Stimulated activated CD4-positive, alpha-beta T cell treated with anti-CD3 and anti-CD28 coated beads, TNF-alpha, amount 100 ng/mL, for 4 hours (primary cell): ENCODE measurements at places on chromosomes 1 and 21.

GRCh38 chr21:41954654-41955499, 1.1 kb upstream of the C2CD2 start:
- no peak for DNase-seq

DNA sequence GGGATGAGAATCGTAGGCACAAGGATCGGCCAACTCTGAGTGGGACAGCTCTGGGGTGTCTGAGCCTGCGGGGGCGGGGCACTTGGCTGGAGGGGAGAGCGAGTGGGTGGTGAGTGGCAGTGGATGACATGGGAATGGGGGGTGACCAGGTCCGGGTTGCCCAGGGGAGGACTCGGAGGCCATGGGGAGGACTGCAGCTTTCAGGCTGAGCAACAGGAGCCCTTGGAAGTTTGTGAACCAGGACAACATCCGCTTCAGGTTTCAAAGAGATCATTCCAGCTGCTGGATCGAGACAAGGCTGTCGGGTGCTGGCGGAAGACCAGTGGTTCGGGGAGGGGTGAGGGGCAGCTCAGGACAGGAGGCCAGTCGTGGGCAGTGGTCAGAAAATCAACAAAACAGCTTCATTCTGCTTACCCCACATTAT, 124.4 kb upstream of the IRF2BP2 start:
- DNase-seq, result no peak

DNA sequence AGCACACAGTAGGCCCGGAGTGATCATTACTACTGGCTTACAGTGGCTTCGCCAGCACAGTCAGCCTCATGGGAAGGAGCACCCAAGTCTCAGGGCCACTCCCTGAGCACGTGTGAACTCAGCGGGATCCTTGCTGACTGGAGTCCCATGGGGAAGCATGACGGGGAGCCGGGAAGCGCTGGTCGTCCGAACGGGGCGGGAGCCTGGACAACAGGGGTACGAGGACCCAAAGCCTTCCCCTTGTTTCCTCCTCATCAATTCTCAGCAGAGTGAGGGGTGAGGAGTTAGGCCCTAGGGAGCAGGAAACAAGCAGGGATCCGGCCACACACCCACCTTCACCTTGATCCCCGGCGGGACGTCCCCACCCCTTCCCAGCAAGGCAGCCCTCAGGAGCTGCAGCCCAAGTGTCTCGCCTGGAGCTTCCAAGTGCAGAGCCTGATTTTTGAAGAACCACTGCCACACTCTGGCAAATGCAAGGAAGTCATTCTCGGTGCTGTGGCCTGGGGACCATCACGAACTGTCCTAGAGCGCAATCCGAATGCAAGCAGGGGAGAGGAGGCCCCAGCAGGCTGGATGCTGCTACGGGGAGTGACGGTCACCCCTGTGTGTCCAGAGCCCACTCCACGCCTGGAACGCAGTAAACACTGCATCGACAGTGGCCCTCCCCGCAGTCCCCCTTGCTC, 35.5 kb downstream of the TOMM20 start:
- no peak for DNase-seq

DNA sequence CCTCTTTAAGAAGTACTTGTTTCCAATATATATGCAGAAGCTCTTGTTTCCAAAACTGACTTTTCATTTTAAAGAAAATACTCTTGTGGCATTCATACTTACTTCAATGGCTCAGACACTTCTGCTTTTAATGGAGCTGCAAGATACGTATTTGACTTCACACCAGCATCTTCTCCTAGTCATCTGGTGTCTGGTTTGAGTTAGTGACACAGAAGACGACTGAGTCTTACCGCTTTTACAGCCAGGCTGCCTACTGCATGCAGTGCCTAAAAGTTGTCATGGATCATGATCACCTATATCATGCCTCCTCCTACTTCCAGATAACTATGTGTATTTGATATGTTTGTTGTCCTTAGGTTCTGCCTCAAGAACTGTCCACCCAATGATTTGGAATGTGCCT, 185.9 kb downstream of the TPR start:
- no peak for DNase-seq

DNA sequence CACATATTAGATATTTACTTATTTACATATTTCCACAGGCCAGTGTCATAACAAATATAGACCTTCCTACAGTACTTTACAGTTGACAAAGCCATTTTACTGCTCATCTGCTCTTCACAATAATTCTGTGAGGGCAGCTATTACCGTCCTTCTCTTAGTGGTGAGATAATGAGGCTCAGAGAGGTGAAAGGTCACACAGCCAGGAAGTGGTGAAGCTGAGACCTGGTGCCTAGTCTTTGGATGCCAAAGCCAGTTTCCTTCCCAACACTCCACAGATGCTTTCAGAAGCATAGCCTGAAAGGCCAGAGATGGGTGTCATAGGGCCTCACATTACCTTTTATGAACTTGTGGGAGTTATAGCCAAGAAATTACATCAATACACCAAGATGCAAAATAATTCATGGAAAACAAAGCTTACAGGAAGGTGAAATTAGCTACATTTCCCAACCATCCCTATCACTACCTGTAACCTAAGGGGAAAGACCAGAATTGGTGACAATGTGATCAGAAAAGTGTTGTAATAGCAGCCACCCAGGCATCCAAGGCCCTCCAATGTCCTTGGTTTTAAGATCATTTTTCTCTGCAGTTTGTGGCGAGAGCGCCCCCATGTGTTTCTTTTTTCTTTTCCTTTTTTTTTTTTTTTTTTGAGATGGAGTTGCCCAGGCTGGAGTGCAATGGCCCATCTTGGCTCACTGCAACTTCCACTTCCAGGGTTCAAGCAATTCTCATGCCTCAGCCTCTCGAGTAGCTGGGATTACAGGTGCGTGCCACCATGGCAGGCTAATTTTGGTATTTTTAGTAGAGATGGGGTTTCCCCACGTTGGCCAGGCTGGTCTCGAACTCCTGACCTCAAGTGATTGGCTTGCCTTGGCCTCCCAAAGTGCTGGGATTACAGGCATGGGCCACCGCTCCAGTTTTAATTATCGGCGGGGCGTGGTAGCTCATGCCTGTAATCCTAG, 26.5 kb upstream of the RPL11 start:
- no peak for DNase-seq

DNA sequence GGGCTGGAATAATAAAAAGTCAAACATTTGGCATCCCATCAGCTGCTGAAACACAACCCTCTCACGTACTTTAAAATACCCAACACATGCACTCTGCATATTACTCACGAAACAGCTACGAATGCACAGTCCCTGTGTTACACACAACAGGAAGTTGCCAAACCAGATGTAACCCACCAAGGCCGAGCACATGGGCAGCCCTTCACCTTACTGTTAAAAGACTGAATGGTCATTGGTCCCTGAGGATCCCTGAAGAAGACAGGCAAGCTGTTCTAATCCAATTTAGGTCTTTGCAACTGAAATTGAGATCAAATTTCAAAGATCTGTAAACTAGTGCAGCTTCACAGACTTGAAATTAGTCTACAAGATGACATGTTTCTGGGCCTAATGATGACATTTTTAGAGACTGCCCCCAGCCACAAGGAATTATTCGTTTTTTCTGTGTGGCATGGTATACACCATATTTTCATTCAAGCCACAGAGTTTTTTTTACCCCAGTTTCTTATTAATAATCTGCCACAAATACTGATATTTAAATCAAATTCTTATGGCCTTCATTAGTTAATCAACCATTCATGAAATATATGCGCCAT, 25.6 kb upstream of the IER5 start:
- no peak for DNase-seq

- DNase-seq, result no peak
Measured at GRCh38 chr1:8937701-8938100, 8.0 kb upstream of the CA6 start.
